PC-3 (cell line): ENCODE measurements at places on chromosomes 6 and 20. TPM values are rescaled to one million over a fixed set of nuclear protein-coding genes. Genes with fewer than 3 reads are reported as not detected.

Gene OPN5
- not detected in 2 replicates for total RNA-seq

GRCh38 chr6:11683871-11684270 lies 94.7 kb downstream of the ADTRP start:
- no peak for DNase-seq

GRCh38 chr6:56364431-56364826 lies 117.0 kb upstream of the COL21A1 start:
- DNase-seq: no peak

- no peak for DNase-seq
Measured at GRCh38 chr6:25065666-25066065, 129.9 kb upstream of the RIPOR2 start.

Gene R3HDML
- not detected in 2 replicates for total RNA-seq
